Bladder microvascular endothelial cell (primary cell): ENCODE measurements at places on chromosomes 1 and 21. TPM values are rescaled to one million over a fixed set of nuclear protein-coding genes. Genes with fewer than 3 reads are reported as not detected.

The ATF3 gene
- 2.6 and 21.5 TPM in 2 replicates for total RNA-seq

The LRRC7 gene
- under 0.01 and 0.19 TPM in 2 replicates for total RNA-seq

The MR1 gene
- 1.8 and 3.2 TPM in 2 replicates for total RNA-seq

The BMP8A gene
- under 0.01 and 0.19 TPM in 2 replicates for total RNA-seq

The ETNK2 gene
- 6.2 and 15.5 TPM in 2 replicates for total RNA-seq

The RGS13 gene
- not detected in 2 replicates for total RNA-seq

The GFI1 gene
- total RNA-seq = not detected in 2 replicates

The TMEM63A gene
- total RNA-seq = 7.6 and 20.6 TPM in 2 replicates

The EPHB2 gene
- 7.0 and 66.9 TPM in 2 replicates for total RNA-seq

The STUM gene
- under 0.01 and 0.57 TPM in 2 replicates for total RNA-seq
